ENCODE measurements at places on chromosomes 7 and 10. TPM values are rescaled to one million over a fixed set of nuclear protein-coding genes. Genes with fewer than 3 reads are reported as not detected.

DNA sequence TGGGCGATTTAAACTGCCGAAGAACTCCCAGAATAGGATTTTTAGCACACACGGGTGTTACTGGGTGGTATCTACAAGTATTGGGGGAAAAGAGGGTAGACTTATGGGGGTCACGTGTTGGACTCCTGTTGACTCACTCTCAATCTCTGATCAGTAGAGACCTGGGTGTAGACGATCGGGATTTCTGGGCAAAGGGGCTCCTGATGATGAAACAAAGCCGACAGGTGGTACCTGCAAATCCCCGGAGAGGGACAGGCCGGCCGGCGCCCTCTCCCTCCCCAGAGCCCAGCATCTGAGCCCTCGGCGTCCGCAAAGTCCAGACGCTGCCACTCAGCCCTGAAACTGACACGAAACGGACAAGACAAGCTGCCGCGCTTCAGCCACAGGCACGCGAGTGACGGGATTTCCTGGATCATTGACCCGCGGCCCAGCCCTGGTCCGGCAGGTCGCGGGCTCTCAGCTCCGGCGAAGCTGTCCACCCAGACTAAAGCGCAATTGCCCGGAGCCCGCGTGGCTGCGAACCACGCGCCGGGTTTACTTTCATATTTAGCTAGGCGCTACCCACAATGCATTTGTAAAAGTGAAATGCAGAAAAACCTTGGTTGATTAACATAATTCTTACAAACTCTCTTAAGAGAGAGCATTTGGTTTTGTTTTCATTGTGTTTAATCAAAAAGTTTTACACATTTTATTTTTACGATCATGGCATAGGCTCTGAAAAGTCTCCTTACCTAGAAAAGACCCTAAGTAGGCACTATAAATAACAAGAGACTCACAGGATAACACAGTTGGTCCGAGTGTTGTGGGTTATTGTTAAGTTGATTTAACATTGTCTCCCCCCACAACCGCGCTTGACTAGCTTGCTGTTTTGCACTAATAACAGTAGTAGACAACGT, 56.9 kb upstream of the EZH2 start:
- peak; percentile 85 for DNase-seq

DNA sequence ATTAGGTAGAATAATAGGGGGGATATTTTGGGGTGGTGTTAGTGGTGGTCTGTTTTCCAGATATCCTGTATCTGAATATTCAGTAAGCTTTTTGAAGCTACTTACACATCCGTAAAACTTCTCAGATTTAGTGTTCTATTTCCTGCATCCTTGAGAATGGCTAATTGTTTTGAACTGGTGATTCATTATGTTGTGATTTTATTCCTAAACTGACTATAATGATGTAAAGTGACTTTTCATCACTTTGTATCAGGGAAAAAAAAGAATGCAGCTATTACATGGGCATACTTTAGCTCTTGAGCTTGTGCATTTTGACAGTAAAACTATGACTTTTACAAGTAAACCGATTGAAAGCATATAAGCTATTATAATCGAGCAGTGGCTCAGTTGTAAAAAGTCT, 18.2 kb downstream of the WAC start:
- no peak for DNase-seq

DNA sequence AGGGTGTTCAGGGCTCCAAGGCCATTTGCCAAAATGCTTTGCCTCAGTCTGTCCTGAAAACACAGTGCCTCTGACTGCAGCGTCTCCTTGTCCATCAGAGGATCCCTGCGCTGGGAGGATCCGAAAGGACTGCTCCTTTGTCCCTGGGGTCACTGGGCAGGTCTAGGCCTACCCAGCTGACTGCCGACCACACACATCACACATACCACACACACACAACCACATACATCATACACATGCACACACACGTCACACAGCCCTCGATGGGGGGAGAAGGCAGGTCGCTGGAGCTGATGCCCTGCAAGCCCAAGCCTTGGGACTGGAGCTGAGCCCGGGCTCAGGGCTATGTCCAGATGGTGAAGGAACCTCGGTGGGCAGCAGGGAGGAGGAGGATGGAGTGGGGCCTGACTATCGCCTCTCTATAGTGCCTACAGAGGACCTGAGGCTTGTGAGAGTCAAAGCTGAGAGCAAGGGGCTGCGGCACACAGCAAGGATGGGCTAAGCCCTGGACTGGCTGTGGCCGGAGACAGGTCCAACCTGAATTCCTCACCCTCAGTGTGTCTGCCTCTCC, 29.1 kb downstream of the GPRIN2 start:
- peak; percentile 55 for DNase-seq

DNA sequence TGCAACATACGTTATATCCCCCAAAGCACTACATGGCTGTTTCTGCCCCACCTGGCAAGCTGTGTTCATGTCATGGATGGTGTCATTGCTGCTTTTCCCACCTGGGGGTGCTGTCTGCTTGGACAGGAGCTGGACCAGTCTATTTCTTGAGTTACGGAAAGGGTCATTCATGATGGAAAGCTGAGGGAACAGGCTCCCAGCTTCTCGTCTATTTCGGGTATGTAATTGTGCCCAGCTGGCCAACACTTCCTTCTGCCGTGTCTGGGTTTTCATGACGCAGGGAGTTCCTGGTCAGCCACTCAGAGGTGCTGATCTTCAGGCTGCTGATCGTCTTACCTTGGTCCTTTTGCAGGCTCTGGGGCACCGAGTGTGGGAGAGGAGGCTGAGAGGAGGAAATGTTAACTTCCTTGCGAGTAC, 8.6 kb downstream of the BTBD16 start:
- DNase-seq: no peak

- no peak for DNase-seq
These were observed 258.4 kb upstream of the CACNA2D1 start for GRCh38 chr7:82701949-82702348.

The KIF11 gene
- 42.2 TPM for total RNA-seq

The VPS26A gene
- 38.8 TPM for total RNA-seq

- no peak for DNase-seq
These were observed 59.6 kb downstream of the BRI3 start for GRCh38 chr7:98341106-98341505.

DNA sequence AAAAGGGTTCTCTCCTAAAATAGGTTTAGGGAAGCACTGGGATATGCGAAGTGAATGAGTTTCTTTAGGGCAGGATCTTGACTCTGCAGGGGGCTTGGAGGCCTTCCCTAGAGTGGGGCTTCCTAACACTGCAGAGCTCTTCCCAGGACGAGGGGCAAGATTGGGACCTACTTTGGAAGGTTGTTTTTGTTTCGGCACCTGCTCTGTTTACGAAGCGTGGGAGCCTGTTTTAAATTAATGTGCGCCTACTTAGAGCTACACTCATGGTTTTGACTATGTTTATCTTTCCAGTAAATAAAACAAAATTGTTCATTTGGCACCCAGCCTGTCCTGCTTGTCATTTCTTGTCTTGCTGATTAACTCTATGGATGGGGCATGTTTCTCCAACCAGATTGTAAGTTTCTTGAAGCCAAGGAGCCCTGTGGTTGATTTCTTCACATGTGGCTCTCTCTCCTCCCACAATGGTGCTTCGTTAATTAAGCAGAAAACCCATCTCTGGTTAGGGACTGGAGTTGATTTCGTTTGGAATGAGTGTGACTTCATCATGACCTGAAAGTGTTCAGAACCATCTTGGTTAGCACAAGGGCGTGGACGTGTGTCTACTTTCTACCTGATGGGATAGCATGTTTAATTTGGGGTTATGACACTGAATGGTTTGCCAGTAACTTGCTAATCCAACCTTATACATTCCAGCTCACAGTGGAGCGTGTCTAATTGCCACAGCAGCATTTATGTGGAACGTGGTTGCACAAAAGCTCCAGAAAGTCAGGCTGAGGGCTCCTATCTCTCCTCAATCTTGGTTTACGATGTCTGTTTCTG, 98.1 kb downstream of the TCF7L2 start:
- no peak for DNase-seq

- DNase-seq: no peak
These were observed 81.6 kb downstream of the BBS9 start for GRCh38 chr7:33210958-33211357.

DNA sequence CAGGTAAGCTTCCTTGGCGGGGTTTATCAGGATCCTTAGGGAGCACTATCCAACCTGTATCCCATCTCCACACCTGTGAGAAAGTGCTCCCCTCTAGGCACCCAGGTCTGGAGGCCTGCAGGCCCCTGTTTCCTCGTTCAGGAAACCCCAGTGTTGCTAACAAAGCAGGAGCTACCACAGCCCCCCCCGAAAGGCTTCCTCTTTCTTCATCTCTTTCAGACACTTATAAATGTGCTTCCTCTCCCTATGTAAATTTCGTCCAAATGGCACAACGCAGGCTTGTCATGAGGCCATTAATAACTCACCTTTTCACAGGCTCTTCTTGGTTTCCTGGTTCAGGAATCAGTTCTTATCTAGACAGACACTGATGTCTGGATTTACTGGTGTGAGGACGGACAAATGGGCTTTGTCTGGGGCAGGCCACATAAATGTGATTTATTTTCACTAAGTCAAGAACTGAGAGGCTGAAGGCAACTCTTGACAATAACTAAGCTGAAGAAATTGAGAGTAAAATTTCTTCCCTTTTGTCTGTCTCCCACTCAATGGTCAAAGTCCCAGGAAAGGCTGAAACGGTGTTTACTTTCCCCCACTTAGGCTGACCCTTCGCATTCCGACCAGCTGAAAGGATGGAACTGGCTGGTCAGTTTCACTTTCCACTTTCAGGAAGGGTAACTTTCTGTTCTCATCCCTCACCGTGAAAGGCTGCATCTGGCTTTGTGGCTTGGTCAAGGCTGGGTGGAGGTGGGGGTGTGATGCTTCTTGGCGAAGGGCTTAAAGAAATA, 46.8 kb downstream of the PIK3AP1 start:
- peak; percentile 84 for DNase-seq

GRCh38 chr10:87546210-87546609, 41.5 kb downstream of the MINPP1 start:
- no peak for DNase-seq

The PRSS1 gene
- total RNA-seq: not detected

DNA sequence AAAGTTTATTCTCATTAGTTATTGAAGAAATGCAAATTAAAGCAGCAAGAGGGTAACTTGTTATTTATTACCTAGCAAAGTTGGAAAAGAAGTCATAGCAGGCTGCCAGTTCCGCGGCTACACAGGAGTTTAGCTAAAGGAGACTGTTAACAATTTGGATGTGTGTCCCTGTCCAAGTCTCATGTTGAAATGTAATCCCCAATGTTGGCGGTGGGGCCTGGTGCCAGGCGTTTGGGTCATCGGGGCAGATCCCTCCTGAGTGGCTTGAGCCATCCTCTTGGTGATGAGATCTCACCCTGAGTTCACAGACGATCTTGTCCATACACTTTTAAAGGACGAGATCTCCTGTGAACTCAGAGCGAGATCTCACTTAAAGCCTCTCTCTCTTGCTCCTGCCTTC, 608.3 kb downstream of the SH2D4B start:
- no peak for DNase-seq

DNA sequence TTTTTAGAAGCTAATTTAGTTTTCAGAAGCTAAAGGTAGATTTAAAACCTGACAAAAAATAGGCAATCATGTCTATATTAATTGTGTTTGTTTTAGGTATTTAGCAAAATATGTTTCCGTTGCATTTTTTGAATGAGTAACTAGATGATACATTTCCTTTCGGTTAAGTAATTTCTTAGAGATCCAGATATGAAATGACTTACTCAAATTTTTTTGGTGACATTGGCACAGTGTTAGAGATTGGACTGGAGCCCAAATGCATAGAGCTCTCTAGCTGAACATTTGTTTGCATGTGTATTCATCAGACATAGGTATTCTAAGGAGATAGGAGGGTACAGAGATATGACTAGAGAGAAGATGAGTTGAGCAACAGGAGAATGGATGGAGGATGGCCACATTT, 1.9 kb downstream of the BUB3 start:
- no peak for DNase-seq

The RAB19 gene
- 1.9 TPM for total RNA-seq

- no peak for DNase-seq
These were observed 11.5 kb upstream of the SVOPL start for GRCh38 chr7:138712652-138713051.

DNA sequence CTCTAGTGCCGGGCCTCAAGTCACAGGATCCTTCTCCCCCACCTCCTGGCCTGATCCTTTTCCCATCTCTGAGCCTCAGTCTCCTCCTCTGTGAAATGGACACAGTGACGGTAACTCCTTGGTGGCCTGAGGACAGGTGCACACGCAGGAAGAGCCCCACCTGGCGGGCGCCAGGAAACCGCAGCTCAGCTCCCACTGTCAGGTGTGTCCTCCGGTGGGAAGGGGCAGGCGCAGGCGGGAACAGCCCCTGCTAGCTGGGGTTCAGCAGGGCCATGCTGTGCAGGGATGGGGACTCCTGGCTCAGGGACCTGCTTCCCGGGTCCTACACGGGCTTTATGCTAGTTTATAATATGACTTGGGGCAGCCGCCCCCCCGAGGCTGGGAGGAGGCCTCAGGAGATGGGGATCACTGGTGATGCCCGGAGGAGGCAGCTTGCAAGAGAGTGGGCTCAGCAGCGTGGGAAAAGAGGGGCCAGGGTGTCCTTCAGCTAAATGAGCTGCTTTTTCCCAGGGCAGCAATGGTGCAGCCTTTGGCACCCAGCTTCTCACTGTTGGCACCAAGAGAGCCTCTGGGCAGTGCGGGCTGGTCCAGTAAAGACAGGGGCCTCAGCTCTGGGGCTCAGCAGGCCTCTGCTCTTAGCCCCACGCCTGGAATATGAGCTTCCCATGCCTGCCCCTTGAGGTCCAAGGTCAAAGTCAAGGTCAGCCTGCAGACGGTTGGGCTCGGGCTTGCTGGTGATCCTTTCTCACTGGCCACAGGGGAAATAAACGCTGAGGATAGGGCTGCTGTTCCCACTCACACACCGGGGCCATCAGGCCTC, 68.0 kb upstream of the FAM20C start:
- DNase-seq: no peak

The FAM185A gene
- total RNA-seq: 15.6 TPM

DNA sequence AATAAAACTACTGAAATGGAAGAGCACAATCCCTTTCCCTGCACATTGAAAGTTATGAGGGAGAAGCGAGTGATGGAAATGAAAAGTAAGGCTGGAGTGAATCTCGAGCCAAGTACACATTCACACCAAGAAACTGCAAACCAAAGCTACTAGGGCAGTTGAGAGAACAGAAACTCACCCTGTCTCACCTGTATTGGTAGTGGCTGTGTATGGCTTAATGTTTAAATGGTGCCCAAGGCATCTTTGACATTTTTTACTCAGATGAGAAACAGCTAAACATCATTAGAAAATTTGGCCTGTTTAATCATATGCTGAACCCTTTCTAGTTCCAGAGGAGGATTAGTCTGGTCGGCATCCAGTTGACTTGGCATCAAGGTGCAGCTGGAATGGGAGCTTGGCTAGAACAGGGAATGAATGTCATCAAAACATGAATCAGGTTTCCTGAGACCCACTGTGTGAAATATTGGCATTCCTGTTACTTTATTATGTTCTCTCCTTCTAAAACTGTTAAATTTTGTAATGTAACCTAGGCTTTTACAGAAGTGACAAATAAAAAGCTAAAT, 840.8 kb downstream of the GRM8 start:
- DNase-seq: no peak

- DNase-seq: no peak
These were observed 26.7 kb upstream of the COL1A2 start for GRCh38 chr7:94367949-94368348.

DNA sequence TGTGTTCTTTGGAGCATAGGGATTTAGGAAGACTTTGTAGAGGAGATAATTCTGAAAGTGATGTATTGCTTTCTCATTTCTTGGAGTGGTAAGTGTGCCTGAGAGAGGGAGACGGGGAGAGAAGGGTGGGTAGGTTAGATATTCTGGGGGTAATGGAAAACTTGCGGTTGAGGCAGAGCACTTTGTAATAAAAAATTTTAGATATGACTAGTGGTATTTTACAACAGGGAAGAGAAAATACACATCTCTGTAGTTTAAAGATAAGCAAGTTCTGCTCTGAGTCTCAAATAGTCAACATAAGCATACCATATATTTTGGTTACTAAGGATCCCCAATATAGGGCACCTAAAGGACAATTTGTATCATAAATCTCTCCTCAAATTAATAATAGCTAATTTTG, 6.6 kb downstream of the VPS50 start:
- no peak for DNase-seq

Measured in natural killer cell treated with Interleukin-12 subunit alpha and Interleukin-12 subunit beta and Interleukin-15 and Interleukin-18, amount 100 ng/mL, for 72 hours (primary cell).